8988T (cell line): ENCODE measurements at places on chromosomes 12 and 14.

DNA sequence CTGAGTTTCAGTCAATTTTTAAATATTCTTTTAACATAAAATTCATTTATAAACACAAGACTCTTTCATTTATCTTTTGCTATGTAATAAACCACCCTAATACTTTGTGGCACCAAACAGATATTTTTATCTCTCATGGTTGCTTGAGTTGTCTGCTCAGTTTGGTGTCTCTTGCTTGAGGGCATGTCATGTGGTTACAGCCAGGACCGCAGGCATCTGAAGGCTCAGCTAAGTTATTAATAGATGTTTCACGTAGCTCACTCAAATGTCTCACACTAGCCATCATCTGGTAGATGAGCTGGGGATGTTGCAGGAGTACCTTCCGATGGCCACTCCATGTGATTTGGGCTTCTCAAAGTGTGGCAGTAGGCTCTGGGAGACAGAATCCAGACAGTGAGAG lies 597.8 kb downstream of the ETNK1 start:
- DNase-seq: no peak

GRCh38 chr12:2919249-2919648 lies 28.6 kb downstream of the TULP3 start:
- DNase-seq: no peak

DNA sequence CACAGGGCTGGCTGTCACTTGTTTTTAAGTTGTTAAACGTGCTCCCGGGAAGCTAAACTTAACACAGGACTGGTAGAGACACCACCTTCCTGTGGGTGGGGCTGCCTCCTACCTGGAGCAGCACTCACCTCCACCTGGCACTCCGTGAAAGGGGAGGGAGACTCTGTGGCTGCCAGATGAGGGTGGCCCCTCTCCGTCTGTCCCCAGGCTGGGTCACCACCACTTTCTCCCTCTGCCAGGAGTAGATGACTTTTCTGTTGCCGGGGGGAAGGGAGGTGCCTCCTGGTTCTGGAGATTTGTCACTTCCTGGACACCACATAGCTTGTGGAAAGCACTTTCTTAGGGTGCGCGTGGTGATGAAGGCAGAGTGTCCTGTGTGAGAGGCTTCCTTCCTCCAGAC lies 81.3 kb downstream of the WDR20 start:
- no peak for DNase-seq

DNA sequence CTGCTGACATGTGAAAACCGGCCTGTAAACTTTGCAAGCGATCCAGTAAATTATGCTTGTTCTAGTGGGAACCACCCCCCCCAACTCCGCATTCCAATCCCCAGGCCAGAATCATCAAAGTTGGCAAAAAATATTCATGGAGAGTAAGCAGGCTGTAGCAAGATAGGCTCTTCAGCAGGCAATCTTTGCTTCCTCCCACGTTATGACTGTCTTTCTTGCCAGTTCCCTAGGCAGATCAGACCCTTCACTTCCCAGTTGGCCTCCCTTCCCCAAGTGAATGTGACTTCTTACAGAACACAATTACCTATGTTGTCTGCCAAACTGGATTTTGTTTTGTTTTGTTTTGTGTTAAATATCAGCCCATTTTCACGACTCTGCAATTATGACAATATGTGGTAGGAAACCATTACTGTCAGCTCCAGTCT lies 1.2 kb upstream of the PTGER2 start:
- DNase-seq: no peak

DNA sequence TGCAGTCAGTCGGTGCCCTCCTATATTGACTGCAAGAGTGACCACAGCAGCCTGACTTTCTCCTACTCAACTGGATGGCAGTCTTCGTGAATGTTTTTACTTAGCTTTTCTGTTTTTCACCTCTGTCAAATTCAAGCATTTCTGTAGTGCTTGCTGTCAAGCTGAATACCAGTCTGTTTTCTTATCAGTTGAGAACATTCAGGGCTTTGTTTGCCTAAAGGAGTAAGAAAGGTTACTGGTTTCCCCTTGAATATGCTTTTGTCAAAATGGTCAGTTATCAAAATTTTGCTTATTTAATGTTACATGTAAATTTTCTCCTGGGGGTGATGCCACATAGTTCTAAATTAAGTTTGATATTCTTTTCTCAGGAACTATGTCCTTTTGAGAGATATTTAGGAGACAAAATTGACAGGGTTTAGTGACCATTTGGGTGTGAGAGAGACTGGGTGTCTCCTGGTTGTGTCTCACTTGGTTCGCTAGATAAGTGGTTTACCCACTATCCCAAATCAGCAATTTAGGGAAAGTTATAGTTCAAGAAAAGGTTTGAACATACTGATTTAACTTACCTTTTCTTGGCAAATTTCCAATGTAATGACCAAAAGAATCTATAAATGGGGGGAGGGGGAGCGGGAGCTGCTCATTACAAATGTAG lies 366.3 kb downstream of the TMTC2 start:
- DNase-seq: no peak

DNA sequence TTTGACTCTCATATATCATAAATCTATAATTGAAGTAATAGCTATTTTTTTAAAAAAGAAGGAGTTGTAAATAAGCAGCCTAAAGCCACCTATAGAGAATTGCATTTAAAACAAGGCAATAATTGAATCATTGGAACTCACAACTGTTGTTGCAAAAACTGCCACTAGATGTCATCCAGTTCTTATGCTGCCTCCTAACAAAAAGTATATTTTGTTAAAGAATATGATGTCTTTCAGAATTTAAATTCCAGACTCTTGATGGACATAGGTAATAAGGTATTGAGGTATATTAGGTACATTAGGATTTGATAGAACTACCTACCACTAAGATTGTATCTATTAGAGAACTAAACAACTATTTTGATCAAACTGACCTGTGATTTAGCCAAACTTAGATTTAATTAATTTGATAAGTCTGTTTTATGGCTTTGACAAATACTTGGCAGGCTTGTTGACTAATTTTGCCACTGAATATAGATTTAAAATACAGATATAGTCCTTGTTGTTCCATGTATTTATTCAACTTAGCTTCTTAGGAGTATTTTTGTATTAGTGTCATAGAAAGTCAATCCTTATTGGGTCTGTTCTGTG lies 401.4 kb downstream of the RPL10L start:
- no peak for DNase-seq

- DNase-seq: no peak
These were observed 30.8 kb upstream of the COL2A1 start for GRCh38 chr12:48034835-48035805.

- no peak for DNase-seq
These were observed 357.2 kb downstream of the SEC23A start for GRCh38 chr14:38745861-38746260.

DNA sequence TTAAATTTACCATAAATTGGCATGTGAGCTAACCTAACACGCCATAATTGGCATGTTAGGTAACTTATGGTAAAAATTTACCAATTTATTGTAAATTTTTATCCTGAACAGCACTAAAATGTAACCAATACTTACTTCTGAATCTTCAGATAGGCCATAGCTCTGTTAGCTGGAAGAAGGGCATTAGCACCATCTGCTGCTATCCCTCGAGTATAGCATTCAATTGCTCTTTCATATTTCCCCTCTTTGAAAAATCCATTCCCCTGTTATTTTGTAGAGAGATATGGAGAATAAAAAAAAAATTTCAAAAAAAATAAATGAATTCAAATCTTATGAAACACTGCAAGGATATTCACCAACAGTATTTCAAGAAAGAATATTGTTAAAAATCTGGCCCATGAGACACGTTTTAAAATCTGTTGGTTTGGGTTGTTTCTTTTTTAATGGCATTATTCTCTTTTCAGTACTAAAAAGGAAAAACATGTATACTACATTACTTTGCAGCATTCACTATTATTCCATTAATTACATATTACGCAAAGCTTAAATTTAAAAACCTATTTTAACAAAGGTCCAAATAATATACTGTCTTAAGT lies 19.1 kb downstream of the RPAP3 start:
- no peak for DNase-seq
